NCI-H1417 treated with DMSO at 0.1 percent for 48 hours (cell line): ENCODE measurements at places on chromosomes 3 and 15.

DNA sequence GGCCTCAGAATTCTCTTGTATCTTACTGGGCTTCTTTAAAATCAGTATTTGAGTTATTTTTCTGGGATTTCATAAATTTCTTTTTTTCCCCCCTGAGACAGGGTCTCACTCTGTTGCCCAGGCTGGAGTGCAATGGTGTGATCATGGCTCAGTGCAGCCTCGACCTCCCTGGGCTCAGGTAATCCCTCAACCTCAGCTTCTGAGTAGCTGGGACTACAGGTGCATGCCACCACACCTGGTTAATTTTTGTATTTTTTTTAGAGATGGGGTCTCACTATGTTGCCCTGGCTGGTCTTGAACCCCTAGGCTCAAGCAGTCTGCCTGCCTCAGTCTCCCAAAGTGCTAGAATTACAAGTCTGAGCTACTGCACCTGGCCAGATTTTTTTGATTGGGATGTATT is 43.5 kb downstream of the NCK1 start:
- DNase-seq: no peak

DNA sequence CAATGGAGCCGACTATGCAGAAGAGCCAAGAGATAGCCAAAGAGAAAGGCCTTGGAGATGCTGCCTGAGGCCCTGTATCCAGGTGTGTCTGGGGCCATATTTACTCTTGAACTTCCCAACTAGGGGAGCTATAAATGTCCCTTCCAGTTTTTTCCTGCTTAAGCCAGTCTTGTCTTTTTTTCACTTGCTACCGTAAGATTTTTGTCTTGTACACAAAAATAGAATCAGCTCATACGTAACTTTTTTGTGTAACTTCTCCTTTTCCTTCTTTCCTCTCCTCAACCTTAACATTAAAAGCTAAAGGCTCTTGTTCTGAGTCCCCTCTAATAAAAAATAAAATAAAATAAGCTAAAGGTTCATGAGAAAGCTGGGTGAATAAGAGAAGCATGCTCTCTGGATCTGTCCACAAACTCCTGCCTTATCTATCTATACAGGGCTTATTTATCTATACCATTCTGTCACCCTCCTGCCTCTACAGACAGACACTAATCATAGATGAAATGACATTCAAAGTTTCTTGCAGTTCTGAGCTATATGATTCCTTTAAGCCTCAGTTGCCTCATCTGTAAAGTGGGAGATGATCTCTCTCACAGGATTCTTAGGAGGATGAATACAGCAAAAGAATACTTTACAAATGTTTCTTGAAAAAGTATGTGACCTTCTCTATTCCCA is 4.6 kb downstream of the SUMF1 start:
- no peak for DNase-seq

- DNase-seq: no peak
These were observed 103.0 kb downstream of the CTNNB1 start for GRCh38 chr3:41302295-41302694.

- no peak for DNase-seq
These were observed 323.1 kb upstream of the GPR149 start for GRCh38 chr3:154753101-154753500.

GRCh38 chr3:188090620-188091309 is 63.2 kb upstream of the LPP start:
- DNase-seq: peak; percentile 4

GRCh38 chr3:5087209-5087608 is 34.9 kb upstream of the ARL8B start:
- DNase-seq: no peak

GRCh38 chr15:90828111-90828510 is 40.3 kb upstream of the FURIN start:
- DNase-seq: no peak

GRCh38 chr3:13536832-13537231 is 12.1 kb upstream of the FBLN2 start:
- DNase-seq: no peak

- no peak for DNase-seq
These were observed 105.6 kb downstream of the FBLN2 start for GRCh38 chr3:13654330-13655060.

GRCh38 chr3:30294241-30294667 is 312.1 kb upstream of the TGFBR2 start:
- DNase-seq: no peak

DNA sequence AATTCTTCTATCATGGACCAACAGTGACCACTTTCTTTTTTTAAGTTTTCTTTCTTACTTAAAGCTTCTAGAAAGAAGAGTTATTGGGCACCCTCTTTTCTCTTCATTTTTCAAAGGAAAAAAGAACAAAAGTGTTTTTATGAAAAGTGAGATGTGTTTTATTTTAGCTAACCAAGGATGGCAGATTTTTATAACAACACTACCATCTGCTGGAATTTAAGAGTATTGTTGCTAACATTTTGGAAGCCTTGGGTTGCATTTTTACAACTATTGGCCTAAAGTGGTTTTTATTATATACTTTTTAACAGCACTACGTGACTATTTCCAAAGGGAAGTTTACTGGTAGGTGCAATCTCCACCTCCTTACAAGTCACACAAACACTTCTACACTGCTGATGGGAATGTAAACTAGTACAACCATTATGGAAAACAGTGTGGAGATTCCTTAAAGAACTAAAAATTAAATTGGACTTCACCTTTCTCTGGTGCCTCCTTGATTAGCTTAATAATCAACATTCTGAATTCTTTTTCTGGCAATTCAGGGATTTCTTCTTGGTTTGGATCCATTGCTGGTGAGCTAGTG is 237.7 kb upstream of the AGTR1 start:
- DNase-seq: no peak

GRCh38 chr3:77786216-77786615 is 746.3 kb downstream of the ROBO2 start:
- DNase-seq: no peak

DNA sequence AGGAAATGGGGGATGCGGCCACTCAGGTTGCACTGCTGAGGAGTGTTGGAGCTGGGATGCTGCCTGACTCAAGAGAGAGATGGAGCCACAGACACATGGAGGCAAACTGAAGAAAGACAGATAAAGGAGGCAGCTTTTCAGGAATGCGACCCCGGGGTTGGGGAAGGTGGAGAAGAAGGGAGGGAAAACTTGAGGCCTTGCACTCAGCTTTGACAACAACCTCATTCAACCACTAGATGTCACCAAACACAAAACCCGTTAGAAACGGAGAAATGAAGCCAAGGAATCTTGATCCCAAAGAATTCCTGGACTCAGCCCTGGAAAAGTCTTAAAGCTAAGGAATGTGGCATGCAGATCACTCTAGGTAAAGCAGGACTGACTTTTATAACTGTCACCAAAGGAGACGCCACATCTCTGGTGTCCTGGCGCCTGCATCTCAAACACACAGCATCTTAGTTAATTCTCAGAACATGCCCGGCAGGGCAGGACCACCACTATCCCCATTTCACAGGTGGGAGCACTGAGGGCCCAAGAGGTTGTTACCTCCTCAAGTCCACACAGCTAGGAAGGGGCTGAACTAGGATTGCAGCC is 59.6 kb upstream of the LMCD1 start:
- no peak for DNase-seq

DNA sequence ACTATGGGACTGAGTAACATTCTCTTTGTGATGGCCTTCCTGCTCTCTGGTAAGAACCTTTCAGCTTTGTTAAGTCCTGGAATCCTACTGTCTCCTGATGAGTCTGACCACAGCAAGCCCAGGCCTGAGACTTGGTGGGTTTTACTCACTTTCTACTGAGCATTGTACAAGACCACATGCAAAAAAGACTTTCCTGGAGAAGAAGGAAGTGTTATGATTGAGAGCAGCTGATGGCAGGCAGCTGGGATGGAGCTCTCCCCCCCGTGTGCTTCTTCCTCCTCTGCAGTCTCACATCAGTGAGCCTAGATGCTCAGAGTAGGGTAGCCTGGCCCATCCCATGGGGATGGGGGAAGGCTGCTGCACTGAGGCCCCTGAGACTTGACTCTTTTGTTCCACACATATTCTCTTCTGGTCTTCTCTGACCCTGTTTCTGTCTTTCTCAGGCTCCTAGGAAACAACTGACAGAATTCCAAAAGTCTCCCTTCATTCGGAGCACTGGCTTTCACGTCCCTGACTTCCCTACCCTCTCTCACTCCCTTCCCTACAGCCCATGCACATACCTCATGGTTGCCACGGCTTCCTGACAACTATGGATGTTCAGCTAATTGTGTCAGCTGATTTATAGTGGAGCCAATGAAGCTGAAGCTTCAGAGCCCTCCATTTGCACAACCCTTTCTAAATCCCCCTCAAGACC is 36.6 kb downstream of the CD86 start:
- no peak for DNase-seq

- no peak for DNase-seq
These were observed 24.7 kb downstream of the PDHB start for GRCh38 chr3:58408906-58409305.

GRCh38 chr15:100096700-100097099 is 245.1 kb downstream of the ADAMTS17 start:
- DNase-seq: no peak

DNA sequence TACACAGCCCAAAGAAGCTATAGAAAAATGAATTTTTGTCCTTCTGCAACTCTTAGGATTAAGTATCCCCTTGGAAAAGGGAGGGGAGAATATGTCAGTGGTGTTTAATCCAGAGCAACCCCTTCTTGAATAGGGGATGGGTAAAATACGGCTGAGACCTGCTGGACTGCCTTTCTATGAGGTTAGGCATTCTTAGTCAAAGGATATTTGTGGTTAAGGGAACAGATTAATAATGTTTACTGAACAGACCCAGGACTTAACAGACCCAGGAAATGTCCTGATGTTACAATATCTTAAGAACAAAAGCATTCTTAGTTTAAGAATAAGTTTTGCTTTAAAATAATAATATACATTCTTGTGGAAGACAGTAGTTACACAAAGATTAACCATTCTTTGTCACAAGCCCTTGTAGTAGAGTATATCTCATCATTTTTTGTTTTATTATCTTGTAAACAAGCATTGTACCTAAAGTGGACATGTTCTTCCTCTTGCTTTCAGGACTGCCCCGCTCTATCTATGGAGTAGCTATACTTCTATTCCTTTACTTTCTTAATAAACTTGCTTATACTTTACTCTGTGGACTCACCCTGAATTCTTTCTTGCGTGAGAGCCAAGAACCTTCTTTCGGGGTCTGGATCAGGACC is 43.8 kb upstream of the B3GALNT1 start:
- no peak for DNase-seq

DNA sequence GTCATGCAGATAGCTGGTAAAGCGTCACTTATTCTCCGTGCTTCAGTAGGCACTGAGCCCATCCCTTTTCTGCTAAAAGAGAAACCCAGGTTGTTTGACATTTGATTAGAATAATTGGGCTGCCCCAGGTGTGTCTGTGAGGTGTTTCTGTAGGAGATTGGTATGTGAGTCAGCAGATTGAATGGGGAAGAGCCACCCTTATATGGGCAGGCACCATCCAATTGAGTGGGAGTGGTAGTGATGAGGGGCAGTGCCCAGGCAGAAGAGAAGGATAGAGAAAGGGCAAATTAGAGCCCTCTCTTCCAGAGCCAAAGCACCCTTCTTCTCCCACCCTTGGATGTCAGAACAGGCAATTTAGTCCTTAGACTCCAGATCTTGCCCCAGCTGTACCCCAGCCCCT is 384.3 kb upstream of the GBE1 start:
- DNase-seq: no peak

GRCh38 chr3:172635588-172635987 is 75.3 kb downstream of the NCEH1 start:
- no peak for DNase-seq

GRCh38 chr15:33150971-33151370 is 43.5 kb downstream of the FMN1 start:
- no peak for DNase-seq

GRCh38 chr3:130490241-130490640 is 26.7 kb upstream of the COL6A6 start:
- DNase-seq: no peak

DNA sequence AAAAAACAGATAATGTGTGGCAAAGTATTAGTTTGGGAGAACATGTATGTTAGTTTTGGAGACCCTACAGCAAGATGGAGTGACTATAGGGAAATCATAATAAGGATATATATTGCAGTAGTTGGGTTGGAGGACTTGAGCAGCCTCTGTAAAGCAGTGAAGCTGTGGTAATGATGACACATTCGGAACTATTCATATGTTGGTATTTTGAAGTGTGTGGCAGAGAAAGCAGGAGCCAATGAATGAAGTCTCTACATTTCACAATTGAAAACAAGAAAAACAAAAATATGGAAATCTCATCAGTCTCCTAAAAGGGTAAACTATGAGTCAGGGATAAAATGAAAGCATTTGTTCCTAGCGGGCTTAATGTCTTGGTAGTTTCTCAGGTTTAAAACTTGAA is 645.9 kb downstream of the OTOL1 start:
- no peak for DNase-seq
